ENCODE measurements at places on chromosomes 5 and 9.

DNA sequence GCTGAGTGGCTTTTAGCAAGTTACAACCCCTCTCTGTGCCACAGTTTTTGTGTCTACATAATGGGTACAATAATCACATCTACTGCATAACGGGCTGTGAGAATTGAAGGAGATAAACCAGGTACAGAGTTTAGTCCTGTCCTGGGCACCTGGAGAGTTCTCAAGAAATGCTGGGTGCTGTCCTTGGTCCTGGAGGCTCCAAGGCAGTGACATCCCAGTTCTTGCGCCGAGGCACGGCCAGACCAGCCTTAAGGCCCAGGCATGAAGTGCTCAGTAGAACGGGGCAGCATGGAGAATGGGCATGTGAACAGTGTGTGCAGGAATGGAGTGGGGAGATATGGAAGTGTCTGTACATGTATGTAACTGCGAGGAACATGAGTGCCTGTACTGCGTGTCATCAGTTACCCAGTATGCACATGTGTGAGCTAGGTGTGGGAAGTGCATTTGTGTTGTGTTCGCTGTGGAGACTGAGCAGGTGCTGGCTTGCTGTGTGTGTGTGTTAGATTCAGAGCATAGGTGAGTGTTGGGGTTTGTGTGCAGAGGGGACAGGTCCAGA, 6.3 kb upstream of the UNC5A start:
- no peak for DNase-seq

DNA sequence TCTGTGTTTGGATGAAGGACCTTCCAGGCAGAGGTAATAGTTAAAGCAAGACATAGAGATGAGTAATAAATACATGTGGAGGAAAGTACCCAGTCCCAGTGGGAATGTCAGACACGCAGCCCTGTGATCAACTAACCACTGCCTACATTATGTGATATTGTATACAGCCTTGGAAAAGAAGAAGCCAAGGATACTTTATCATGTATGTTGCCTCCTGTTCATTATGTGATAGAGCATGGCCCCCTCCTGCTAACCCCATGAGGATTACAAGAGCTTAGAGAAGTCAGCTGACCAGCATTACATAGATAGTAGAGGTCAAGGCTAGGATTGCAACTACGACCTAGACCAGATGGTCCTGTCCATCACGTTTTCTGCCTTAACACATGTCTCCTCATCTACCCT, 497.0 kb upstream of the TNC start:
- no peak for DNase-seq

- no peak for DNase-seq
Observed at GRCh38 chr5:40227366-40227765, 452.3 kb upstream of the PTGER4 start.

GRCh38 chr9:80493258-80493657, 921.5 kb downstream of the TLE4 start:
- DNase-seq, result no peak

GRCh38 chr5:149888280-149888679, 56.3 kb downstream of the PDE6A start:
- DNase-seq, result no peak

DNA sequence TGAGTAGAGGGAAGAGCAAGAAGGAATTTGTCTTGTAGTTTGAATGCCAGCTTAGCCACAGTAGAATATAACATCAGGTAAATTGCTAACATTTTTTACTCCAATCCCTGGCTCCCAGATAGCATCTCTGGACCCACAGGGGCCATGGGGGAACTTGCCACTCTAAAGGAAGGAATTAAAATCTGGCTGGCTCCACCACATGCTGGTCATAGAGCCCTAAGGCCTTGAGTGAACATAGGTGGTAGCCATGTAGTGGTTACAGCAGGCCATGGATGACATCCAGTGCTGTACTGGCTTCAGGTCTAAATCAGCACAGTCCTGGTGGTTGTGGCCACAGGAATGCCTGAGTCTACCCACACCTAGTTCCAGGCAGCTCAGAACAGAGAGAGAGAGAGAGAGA, 109.9 kb upstream of the RGMB start:
- DNase-seq, result no peak

DNA sequence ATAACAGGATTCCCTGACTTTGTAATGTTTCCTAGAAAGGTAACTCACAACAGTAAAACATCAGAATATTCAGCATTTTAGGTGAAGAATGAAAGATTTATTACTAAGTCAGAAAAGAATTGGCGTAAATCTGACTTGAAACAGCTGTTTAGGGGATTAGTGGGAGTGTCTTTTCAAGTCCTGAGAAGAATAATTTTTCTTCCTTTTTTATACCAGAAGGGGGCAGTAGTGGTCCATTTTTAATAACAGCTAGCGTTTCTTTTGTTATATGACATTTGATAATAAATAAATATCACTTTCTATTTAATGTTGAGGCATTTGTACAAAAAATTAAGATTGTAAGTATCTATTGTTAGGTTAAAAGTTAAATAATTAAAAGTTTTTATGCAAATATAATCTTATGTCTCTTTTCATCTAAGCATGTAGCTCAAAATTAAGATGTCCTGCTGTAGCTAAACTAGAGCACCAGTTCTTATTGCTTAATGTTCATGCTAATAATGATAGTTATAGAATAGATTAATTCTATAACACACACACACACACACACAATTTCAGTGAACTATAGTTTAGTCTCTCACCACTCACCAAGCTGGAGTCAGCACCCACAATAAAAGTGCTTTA, 258.7 kb upstream of the ARRDC3 start:
- DNase-seq, result no peak

GRCh38 chr9:93211654-93212001, 27.7 kb downstream of the WNK2 start:
- no peak for DNase-seq

DNA sequence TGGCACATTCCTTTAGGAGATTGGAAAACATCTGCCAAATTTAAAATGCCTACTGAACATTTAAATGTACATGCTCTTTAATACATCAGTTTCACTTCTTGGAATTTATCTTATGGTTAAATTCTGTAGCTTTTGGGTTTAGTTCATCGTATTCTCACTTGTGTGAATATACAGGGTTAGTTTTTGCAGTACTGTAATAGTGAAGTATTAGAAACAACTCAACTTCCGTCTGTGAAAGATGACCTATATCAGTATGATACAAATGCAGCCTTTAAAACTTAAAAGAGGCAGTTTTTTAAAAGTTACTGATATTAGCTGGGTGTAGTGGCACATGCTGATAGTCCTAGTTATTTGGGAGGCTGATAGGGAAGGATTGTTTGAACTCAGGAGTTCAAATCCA, 57.2 kb downstream of the CDC42SE2 start:
- DNase-seq, result no peak

GRCh38 chr9:134517069-134517680, 124.4 kb upstream of the COL5A1 start:
- DNase-seq, result peak; percentile 36

- DNase-seq, result no peak
Observed at GRCh38 chr9:77943057-77943456, 88.6 kb downstream of the GNAQ start.

DNA sequence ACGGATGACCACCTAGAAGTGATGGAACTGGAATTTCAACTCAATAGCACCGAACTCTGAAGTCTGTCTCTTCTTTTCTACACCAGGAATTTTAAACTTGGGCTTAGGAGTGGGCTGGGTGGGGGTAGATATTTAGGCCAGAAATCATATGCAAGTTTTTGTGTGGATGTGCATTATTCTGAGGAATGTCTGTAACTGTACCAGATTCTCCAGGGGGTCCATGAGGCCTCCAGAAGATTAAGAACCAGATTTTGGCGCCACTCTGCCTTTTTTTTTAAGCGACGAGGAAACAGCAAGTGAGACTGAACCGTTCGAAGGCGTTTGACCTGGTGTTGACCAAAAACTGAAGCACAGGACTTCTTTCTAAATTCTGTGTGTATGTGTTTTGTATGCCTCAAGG, 88.8 kb upstream of the TTC23L start:
- DNase-seq, result no peak

- no peak for DNase-seq
Observed at GRCh38 chr5:50710838-50711237, 44.4 kb downstream of the PARP8 start.

- DNase-seq, result peak; percentile 24
Observed at GRCh38 chr5:61599370-61600122, 267.5 kb downstream of the ZSWIM6 start.
